Suprapubic skin (tissue), 4 donors: ENCODE measurements at places on chromosomes 6 and 20.

DNA sequence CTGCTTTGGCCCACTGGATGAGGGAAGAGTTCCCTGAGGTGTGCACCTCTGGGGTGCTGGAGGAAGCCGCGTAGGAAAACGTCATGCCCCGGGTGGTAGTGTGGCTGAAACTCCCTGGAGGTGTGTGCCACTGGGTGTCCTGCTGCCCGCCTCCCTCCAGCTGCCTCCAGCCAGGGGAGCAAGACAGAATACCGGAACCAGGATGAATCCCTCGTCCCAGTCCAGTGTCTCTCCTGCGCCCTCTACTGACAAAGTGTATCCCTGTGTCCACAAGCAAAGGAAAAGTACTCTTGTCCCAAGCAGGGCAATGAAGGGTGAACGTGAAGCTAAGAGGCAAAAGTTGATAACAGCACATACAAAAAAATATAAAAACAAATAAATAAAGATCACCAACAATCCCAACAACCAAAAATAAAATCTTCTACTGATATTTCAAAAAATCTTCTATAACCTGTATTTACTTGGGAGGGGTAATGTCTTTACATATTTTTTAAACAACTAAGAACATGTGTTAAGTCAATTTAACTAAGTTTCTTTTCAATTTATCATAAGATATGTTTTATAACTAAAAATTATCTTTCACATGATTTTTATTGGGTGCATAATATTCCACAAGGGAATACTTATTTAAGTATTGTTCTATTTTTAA, 437.6 kb downstream of the MAFB start:
- DNase-seq = no peak

DNA sequence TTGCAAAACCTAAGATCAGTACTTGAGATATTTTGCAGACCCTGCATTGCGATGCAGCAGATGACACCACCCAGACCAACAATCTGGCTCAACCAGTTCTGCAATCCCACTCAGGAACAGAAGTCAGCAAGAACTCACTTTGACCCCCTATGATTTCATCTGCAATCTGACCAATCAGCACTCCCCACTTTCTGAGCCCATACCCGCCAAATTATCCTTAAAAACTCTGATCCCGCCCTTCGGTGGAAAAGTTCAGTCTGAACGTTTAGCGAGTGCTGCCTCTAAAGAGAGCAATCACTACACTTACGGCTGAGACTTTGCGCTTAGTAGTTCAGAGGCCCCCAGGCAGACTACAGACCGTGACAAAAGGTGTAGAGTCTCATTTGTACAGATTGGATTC, 17.3 kb upstream of the KIAA1586 start:
- DNase-seq = no peak

DNA sequence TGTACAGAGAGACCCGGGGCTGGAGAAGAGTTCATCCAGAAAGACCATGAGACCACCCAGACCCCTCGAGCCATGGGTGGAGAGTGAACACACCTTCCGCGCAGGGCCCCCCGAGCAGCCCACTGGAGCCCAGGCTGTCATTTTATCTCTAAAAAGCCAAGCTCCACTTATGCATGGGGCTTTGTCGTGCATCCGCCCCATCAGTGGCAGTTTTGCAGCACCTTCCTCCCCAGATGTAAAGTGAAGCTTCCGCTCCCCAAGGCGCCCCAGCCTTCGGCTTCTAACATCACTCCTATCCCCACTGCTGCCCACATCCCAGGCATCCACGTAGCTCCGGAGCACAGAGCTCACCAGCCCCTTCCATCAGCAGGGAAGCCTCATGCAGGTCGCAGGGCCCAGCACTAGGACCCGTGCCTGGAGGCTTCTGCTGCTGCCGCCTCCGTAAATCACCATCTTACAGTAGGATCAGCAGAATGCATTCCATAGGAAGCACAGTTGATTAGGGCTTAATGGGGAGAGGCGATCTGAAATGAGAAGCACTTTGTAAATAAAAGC, 301.1 kb downstream of the TAF4 start:
- DNase-seq = peak; percentile 37

- DNase-seq = no peak
These were observed 33.6 kb downstream of the MAFB start for GRCh38 chr20:40655451-40655850.

DNA sequence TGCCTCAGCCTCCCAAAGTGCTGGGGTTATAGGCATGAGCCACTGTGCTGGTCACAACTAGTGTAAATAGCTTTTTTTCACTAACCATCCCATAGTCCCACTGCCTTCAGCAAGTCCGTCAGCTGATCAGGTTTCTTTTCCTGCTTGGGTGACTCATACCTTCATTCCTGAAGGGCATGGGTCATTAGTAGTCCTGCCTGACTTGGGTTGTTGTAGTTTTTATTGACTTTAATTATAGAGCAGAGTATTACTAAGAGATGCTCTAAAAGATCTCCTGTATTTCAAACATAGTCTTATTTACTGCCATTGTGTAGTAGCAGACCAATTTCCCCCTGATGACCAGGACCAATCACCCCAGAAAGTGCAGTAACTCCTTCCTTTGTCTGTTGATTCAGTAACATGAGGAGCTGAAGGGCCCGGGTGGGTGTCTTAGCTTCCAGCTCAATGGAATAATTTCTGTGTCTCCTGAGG, 25.8 kb downstream of the HLA-C start:
- DNase-seq = no peak

DNA sequence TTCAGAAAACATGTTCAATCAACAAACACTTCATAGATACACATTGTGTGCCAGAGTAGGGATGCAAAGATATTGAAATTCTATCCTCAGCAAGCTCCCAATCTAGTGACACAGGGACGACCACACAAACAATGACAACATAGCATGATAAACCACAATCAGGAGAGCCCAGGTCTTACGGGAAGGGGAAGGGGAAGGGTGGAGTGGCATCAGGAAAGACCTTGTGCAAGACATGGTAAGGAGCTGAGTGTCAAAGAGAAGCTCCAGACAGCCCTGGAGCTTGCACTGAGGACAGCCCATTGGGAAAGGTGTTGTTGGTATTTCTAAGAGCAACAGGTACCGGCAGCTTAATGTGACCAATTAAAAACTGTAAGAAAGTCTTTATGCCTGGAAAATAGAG, 103.6 kb downstream of the PDE7B start:
- no peak for DNase-seq

GRCh38 chr6:130076512-130076911, 58.1 kb downstream of the L3MBTL3 start:
- DNase-seq = no peak

- no peak for DNase-seq
These were observed 52.5 kb downstream of the HIVEP2 start for GRCh38 chr6:142892254-142893021.

DNA sequence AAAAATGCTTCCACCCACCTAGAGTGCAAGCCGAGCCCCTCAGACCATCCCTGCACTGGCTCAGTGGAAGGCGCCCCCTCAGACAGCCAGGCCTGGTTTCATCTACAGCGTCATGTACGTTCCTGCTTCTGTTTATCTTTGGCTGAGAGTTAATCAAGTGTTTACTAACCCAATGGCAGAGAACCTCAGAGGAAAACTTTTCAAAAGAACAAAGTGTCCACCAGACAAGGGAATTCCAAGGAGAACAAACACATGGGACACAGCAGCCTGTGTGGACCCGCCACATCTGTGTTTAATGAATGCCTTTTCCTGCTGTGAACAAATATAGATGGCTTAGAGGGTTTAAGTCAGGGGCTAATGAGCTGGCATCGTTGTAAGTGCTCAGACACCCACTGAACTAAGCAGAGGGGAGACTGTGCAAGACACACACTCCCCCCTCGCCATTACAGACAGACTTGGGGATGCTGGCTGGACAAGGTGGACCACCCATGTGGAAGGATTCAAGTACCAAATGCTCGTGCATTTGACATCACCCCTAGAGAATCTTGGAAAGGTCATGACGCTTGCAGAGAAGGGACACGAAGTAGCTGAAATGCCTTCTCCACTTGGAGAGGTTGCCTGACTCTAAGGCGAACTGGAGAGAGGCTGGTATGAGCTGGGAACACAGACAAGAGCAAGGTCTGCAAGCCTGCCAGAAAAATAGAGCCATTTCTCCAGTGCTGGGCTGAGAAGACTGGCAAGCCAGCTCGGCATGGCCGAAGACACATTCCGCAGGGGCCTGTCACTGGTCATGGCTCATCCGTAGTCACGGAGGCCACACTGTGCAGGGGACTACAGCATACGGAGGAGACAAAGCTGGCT, 53.5 kb upstream of the NXT1 start:
- no peak for DNase-seq

DNA sequence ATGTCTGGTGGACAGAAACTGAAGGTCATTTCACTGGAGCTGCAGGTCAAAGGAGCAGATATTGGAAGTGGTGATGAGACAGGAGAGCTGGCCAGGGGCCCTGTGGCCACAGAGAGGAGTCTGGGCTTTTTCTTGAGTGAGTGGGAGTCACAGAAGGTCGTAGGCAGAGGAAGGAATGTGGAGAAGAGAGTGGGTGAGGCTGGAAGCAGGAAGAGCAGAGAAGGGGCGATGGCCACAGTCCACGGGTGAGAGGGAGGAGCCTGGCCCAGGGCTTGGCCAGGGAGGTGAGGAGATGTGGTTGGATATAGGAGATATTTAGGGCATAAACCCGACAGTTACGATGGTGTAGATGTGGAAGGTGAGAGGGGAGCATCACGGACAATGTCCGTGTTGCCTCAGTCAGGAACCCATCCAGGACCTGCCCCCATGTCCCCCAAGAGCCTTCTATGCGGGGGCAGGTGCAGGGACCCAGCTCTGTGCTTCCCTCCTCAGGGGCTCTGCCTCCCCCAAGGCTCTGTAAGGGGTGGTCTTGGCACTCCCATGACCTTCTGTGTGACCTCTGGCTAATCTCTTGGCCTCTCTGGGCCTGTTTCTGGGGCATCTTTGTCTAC, 150.5 kb upstream of the PTPN1 start:
- no peak for DNase-seq

DNA sequence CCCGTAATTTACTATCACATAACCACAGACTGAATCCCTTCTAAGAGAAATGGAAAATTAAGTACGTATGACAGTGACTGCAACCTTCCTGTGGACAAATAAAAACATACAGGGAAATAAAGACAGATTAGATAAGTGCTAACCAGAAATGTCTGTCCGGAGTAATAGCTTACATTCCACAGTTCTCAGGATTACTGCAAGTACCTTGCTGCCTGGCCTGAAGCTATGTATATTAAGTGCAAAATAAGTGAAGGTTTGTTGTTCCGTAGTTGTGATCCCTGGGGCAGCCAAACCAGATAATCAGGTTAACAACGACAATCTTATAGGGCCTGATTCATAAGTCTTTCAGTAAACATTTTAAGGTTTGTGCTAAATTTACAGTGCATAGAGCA, 2.8 kb downstream of the NEDD9 start:
- no peak for DNase-seq

GRCh38 chr20:15515691-15516090, 1057.6 kb downstream of the KIF16B start:
- DNase-seq = no peak

DNA sequence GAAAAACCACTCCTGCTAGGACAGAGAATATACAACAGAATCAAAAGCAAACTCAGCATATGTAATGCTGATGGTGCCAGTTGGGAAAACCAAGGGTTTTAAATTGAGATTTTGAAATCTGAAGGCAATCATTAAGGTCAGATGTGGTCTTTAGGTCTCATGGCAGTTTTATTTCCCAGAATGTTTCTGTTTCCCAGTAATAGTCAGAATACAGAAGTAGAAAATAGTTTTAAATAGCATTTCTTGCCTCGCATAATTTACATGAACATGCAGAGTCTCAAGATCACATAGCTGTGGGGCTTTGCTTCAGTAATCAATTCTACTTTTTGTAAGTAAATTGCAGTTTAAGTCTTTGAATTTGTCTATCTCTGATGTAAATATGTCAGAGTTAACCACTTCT, 58.1 kb downstream of the RNF144B start:
- no peak for DNase-seq

DNA sequence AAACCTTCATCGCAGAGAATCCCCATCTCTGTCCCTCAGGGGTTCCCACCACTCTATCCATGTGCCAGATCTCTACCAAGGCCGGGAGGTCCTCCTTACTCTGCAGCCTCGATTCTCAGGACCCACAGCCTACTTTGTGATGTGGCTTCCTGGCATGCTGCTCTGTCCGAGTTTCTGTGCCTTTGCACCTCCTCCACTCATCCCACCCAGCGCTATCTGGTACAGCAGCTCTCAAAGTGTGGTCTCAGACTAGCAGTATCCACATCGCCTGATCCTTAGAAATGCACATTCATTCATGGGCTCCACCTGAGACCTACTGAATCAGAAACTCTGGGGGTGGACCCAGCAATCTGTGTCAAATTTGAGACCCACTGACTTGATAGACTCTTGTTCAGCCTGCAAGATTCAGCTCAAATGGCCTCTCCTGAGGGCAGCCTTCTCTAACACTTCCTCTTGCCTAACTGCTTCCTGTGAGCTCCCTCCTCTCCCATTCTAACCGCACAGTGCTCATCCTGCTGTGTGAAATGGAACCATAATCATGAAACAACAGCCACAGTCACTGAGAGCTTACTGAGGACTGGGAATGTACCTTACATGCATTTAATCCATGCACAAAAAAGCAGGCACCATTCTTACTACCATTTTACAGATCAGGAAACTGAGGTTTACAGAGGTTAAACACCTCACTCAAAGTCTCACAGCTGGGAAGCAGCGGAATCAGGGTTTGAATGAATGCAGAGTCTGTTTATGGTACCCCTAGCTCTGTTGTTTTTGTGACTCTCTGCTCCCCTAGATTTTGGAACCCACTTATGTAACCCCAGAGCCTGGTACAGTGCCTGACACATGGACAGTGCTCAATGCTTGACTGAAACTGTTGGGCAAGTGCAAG, 69.4 kb downstream of the JPH2 start:
- no peak for DNase-seq

DNA sequence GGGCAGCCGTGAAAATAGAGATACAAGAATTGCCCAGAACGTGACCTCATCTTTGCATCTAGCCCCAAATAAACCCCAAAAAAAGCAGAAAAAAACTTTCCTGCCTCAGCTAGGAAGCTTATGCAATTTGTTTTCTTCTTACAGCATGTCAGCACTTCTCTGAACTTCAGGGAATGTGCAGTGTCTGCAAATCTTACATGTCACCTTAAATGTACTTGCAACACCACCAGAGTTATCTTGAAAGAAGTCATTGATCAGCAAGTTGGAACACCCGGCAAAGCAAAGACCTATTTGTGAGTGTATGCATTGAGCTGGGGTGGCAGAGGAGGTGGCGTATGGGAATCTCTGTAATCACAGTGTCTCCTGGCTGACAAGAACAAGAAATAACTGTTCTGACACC, 123.4 kb downstream of the PKHD1 start:
- no peak for DNase-seq

- DNase-seq = no peak
These were observed 870 bp downstream of the PAK5 start for GRCh38 chr20:9838035-9838377.

GRCh38 chr20:40868551-40869217, 159.9 kb upstream of the TOP1 start:
- DNase-seq = no peak

GRCh38 chr6:124961464-124961776, 817 bp upstream of the RNF217 start:
- DNase-seq = no peak

GRCh38 chr6:67680297-67680932, 954.7 kb upstream of the ADGRB3 start:
- DNase-seq = no peak
